T-helper 17 cell (primary cell): ENCODE measurements at places on chromosomes 6 and 20. TPM values are rescaled to one million over a fixed set of nuclear protein-coding genes. Genes with fewer than 3 reads are reported as not detected.

DNA sequence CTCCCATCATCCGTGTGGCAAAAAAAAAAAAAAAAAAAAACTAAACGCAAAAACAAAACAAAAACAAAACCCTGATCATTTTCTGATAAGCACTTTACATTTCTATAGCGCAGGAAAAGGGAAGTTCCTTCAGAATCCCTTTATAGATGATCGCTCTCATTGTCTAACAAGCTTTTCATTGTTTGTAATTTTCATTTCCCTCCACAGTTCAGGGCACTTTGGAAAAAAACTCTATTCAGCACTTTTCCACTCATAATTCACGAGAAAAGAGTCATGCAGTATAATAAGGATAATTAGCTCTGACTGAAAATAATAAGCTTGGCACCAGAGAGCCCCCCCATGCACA, 89.4 kb upstream of the ATXN1 start:
- peaks cover 4% of the 10 kb centered on the region for H3K36me3 ChIP-seq
- DNase-seq = no peak
- H3K27me3 ChIP-seq = peaks cover 58% of the 10 kb centered on the region
- H3K4me3 ChIP-seq = no peak overlapping the region

- DNase-seq = no peak
- no peak overlapping the region for H3K4me3 ChIP-seq
- H3K36me3 ChIP-seq = peaks cover 3% of the 10 kb centered on the region
- H3K4me1 ChIP-seq = no peaks in the 10 kb centered on the region
- H3K27ac ChIP-seq = no peak overlapping the region
These were observed 32.5 kb upstream of the DLGAP4 start for GRCh38 chr20:36273414-36274180.

GRCh38 chr6:113488061-113488460, 369.1 kb upstream of the MARCKS start:
- no peak overlapping the region for H3K27ac ChIP-seq
- no peaks in the 10 kb centered on the region for H3K36me3 ChIP-seq
- H3K27me3 ChIP-seq = no peaks in the 10 kb centered on the region
- DNase-seq = no peak

GRCh38 chr20:46520976-46521579, 7.7 kb upstream of the ZNF334 start:
- H3K4me3 ChIP-seq = no peak overlapping the region
- DNase-seq = no peak
- H3K36me3 ChIP-seq = no peaks in the 10 kb centered on the region
- no peaks in the 10 kb centered on the region for H3K4me1 ChIP-seq

- peaks cover 8% of the 10 kb centered on the region for H3K27me3 ChIP-seq
- no peaks in the 10 kb centered on the region for H3K36me3 ChIP-seq
- H3K4me1 ChIP-seq = peaks cover 2% of the 10 kb centered on the region
- DNase-seq = no peak
- H3K27ac ChIP-seq = no peak overlapping the region
These were observed 112.7 kb downstream of the SLC35B3 start for GRCh38 chr6:8322659-8323058.

DNA sequence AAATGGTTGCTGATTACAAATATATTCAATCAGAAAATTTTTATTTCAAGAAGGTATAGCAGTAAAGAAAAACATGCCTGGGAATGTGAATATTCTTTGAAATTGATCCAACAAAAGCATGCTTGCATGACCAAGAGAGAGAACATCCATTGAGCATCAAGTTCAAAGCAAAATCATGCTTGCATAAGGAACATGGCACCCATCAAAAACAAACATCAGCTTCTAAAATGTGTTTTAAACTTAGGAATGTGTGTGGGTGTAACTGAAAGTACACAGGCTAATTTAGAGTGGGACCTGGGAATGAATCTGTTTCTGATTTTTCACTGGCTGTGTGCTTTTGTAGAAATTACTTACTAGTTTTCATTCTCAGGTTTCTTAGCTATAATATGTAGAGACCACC, 5.6 kb downstream of the SLC17A5 start:
- DNase-seq = no peak
- no peak overlapping the region for H3K4me3 ChIP-seq
- H3K36me3 ChIP-seq = peaks cover 10% of the 10 kb centered on the region
- no peak overlapping the region for H3K27ac ChIP-seq
- no peaks in the 10 kb centered on the region for H3K27me3 ChIP-seq

- no peaks in the 10 kb centered on the region for H3K27me3 ChIP-seq
- H3K36me3 ChIP-seq = peaks cover 3% of the 10 kb centered on the region
- peak overlapping the region; percentile 94 for H3K27ac ChIP-seq
- no peak for DNase-seq
These were observed 39.2 kb downstream of the GNAS start for GRCh38 chr20:58891718-58892140.

GRCh38 chr6:41821266-41821665, 33.8 kb downstream of the TOMM6 start:
- no peak overlapping the region for H3K27ac ChIP-seq
- H3K36me3 ChIP-seq = peaks cover under 1% of the 10 kb centered on the region
- no peak for DNase-seq
- no peak overlapping the region for H3K4me3 ChIP-seq

DNA sequence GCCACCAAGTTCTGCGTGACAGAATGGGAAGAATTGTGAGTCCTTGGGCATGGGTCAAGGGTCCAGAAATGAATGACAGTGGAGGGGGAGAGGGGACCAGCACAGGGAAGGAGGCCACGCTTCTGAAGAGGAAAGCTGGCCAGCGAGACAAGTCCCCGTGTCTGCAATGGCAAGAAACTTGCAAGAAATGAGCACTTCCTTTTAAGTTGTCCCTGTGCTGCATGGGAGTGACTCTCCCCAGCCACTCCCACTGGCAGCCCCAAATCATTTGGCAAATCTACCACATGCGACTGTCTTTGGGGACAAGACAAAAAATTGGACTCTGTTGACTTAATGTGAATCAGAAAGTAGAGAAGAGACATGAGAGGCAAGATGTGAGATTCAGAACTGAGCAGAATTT, 242.2 kb upstream of the RREB1 start:
- peaks cover 41% of the 10 kb centered on the region for H3K27me3 ChIP-seq
- DNase-seq = no peak
- H3K27ac ChIP-seq = no peak overlapping the region
- H3K4me1 ChIP-seq = no peaks in the 10 kb centered on the region

- no peaks in the 10 kb centered on the region for H3K36me3 ChIP-seq
- H3K4me3 ChIP-seq = no peak overlapping the region
- no peak overlapping the region for H3K27ac ChIP-seq
- no peaks in the 10 kb centered on the region for H3K27me3 ChIP-seq
- no peak for DNase-seq
These were observed 415.5 kb upstream of the OPRM1 start for GRCh38 chr6:153623496-153623895.

GRCh38 chr6:99612551-99613408, 6.1 kb downstream of the PRDM13 start:
- no peaks in the 10 kb centered on the region for H3K36me3 ChIP-seq
- H3K4me1 ChIP-seq = peaks cover 21% of the 10 kb centered on the region
- peak overlapping the region; percentile 90 for H3K4me3 ChIP-seq

DNA sequence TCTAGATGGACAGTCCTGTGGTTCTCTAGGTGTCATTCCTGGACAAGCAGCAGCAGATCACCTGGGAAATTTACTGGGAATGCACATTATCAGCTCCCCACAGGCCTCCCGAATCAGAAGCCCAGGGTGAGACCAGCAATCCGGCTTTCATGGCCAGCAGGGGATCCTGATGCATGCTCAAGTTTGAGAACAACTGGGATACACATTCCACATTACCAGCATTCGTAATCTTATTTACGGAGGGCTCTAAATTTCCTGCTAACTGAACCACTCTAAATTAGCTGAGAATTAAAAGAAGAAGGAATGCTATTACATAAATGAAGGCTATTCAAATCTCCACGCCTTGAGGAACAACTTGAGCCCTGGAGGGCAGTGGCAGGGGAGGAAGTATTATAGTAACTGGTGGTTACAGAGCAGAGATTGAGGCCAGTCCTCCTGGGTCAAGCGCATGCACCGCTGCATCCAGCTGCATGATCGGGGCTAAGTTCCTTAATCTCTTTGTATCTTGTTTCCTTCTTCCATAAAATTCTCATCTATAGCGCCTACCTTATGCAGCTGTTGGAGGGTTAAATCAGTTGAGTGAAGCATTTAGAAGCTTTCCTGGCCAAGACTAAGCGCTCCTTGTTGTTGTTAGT, 403.7 kb downstream of the CDH26 start:
- H3K36me3 ChIP-seq = peaks cover 2% of the 10 kb centered on the region
- peaks cover 14% of the 10 kb centered on the region for H3K27me3 ChIP-seq
- H3K4me3 ChIP-seq = no peak overlapping the region
- no peak for DNase-seq

GRCh38 chr6:84065693-84066290, 32.2 kb downstream of the MRAP2 start:
- H3K27me3 ChIP-seq = no peaks in the 10 kb centered on the region
- no peak for DNase-seq
- H3K36me3 ChIP-seq = no peaks in the 10 kb centered on the region
- no peaks in the 10 kb centered on the region for H3K4me1 ChIP-seq
- no peak overlapping the region for H3K4me3 ChIP-seq
- no peak overlapping the region for H3K27ac ChIP-seq

DNA sequence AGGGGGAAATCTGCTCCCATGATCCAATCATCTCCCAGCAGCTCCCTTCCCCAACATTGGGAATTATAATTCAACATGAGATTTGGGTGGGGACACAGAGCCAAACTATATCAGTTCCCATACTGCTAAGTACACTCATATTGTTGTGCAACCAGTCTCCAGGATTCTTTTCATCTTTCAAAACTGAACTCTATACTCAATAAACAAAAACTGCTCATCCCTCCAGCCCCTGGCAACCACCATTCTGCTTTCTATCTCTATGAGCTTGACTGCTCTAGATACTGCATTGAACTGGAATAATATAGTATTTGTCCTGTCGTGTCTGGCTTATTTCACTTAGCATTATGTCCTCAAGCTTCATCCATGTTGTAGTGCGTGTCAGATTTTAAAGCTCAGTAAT, 42.9 kb downstream of the STX11 start:
- H3K4me1 ChIP-seq = no peaks in the 10 kb centered on the region
- no peak for DNase-seq
- no peaks in the 10 kb centered on the region for H3K27me3 ChIP-seq
- peaks cover 2% of the 10 kb centered on the region for H3K36me3 ChIP-seq

DNA sequence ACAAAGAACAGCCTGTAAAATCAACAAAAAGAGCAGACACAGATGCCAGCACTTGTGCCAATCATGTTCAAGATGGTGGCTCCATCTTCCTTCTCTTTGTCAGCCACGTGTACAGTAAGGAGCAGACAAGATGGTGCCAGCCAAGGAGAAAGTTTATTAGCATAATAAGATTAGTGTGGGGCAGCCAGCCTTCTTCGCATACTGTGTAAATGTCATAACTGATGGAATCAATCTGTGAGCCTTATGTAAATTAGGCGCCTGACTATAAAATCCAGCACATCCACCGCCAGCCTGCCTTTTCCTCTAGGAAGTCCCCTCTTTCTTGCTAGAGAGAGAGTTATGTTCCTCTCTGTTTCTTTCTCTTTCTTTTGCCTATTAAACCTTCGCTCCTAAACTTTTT, 99.7 kb upstream of the RALGAPA2 start:
- peaks cover 38% of the 10 kb centered on the region for H3K27me3 ChIP-seq
- peaks cover 4% of the 10 kb centered on the region for H3K4me1 ChIP-seq
- H3K36me3 ChIP-seq = no peaks in the 10 kb centered on the region

DNA sequence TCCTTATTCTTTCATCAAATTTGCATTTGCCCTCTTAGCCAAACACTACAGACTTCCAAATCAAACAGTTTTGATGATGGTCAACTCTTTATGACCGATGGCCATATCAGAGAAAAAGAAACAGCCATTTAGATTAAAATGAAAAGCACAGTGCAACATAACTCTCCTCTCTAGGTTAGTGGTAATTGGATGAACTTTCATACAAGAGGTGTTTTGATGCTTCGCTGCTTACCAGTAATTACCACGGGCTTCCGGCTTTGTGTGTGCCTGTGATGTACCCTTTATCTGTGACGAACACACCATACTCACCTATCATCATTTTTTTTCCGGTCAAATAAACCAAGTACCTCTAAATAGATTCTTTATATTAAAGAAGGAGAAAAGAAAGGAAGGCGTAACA, 181.8 kb downstream of the FOXA2 start:
- no peak overlapping the region for H3K27ac ChIP-seq
- no peaks in the 10 kb centered on the region for H3K4me1 ChIP-seq
- H3K36me3 ChIP-seq = no peaks in the 10 kb centered on the region
- DNase-seq = no peak

Gene COL21A1
- not detected for total RNA-seq

Gene GJA10
- not detected for total RNA-seq

Gene KIF6
- total RNA-seq = not detected

Gene TBC1D22B
- 11.9 TPM for total RNA-seq

Gene GTSF1L
- not detected for total RNA-seq

Gene ENTPD6
- total RNA-seq = 63.2 TPM

Gene BPI
- total RNA-seq = not detected

Gene C6orf52
- total RNA-seq = not detected

Gene HCK
- 7.5 TPM for total RNA-seq

Gene C20orf202
- 0.68 TPM for total RNA-seq
